NCI-H1105 (cell line): ENCODE measurements at places on chromosomes 2 and 18.

- DNase-seq: no peak
These were observed 7.7 kb downstream of the HJURP start for GRCh38 chr2:233846387-233847247.

- no peak for DNase-seq
These were observed 245.5 kb downstream of the MYCN start for GRCh38 chr2:16185801-16186272.

- DNase-seq: peak; percentile 70
These were observed 104.3 kb downstream of the CSRNP3 start for GRCh38 chr2:165573534-165574461.

DNA sequence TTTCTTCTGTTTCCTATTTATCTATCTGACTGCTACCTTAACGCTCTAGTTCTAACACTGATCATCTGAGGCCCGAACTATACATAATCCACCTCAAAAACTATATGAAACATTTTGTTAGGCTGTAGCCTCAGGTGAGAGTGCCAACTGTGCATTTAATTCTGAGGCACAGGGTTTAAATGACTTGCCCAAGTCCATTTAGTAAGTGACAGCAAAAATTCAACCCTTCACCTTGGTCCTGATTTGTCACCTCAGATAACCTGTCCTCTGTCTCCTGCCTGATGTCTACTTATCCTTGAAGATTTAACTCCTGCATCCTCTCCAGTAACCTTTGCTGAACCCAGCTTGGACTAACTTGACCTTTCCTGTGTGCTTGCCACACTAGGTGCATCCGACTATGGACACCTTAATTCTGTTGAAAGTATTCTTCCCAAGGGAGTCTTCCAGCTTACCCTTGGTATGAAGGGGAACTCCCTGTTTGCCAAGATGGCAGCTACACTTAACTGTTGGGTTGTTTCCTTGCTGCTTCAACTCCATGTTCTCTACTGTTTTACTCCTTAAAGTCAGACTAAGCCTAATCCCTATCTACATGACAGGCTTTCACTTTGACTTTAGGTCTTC, 23.5 kb downstream of the CD302 start:
- no peak for DNase-seq

- no peak for DNase-seq
These were observed 739.5 kb downstream of the SOCS6 start for GRCh38 chr18:71028285-71028762.

DNA sequence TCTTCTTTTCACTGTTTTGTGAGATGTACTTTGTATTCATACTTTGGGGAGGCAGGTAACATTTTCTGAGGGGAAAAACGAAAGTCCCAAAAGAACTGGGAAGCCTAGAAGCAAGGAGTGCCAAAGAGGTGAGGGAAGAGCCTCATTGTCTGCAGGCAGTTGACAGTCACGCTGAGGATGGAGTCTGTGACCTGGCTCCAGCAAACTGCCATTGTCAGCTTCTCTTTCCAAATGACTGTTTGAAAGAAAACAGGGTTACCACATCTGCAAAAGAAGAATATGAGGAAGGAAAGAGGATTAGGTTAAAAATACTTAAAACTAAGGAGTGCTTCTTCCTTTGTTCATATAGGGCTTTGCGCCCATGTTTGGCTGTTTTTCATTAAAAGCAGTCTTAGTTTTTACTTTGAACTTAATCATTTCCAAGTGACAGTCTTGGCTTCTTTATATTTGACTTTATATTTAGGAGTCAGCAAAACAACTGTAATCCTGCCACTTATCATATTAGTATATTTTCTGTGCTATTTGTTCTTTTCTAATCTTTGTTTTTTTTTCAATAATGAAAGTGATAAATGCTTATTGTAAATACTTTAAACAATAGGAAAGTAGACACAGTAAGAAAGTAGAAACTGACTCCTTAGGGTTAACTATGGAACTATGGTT, 35.0 kb downstream of the CERS6 start:
- DNase-seq: no peak

DNA sequence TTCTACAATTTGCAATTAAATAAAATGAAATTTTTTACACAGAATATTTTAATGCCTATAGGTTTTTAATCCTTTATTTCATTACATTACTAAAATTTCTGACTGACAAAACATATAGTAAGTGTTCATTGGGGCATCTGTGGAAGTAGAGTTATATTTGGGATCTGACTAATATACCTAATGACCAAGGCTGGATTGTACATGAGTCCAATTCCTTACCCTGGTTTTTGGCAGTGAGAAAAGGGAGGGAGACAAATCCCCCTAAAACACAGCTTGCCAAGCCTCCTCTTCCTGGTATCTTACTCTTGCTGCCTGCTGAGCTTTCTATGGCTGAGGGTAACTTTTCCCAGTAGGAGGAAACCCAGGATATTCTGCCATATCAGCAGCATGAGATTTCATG, 149.4 kb upstream of the CDH20 start:
- no peak for DNase-seq

GRCh38 chr18:36075862-36076587, 8.7 kb upstream of the RPRD1A start:
- DNase-seq: no peak

- no peak for DNase-seq
These were observed 222.1 kb downstream of the MTX2 start for GRCh38 chr2:176491172-176491904.

GRCh38 chr2:30450025-30450424, 3.0 kb downstream of the LCLAT1 start:
- DNase-seq: no peak

DNA sequence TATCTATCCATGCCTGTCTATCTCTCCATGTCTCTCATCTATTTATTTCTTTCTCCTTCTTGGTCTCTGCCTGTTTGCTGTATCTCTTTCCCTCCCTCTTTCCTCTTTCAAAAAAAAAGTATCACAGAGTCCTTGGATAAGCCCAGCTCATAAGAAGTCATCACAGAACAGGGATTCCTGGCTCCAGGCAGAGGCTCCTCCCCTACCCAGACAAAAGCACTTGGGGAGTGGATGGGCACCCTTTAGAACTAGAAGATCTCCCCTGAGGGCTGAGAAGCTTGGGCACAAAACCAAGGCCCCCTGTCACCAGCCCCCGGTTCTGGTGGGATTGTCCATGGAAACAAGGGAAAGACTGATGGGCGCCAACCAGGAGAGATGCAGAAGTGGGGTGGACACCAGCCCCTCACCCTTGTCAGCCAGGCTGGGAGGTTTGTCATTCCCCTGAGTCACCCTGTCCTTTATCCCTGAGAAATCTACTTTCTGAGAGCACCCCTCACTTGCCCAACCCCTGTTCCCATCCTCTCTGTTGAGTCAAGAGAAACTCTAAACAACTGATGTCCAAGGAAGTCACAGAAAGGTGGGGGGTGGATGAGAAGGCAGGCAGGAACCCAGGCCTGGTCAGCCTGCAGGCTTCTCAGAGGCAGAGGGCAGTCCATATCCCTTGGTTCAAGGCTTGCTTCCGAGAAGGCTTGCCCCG, 127.1 kb downstream of the TNS1 start:
- DNase-seq: no peak

DNA sequence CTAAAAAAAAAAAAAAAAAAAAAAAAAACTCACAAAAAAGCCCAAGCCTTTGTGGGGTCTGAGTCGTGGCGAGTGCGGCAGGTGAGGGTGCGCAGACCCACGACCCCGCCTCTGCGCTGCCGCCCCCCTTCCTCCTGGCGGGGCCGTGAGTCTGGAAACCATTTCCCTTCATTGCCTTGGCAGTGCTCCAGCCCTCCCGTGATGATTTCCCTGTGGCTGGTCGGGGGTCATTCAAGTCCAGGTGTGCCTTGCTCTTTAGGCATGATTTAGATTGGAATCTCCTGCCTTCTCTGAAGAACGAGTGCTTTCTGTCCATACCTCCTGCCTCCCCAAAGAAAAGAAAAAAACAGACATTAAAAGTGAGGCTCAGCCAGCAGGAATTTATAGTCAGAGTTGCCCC, 161.8 kb downstream of the FAM210A start:
- DNase-seq: no peak

- DNase-seq: no peak
These were observed 1.3 kb downstream of the PTPN2 start for GRCh38 chr18:12882453-12883371.

GRCh38 chr2:206790311-206790935, 25.0 kb downstream of the FASTKD2 start:
- no peak for DNase-seq

DNA sequence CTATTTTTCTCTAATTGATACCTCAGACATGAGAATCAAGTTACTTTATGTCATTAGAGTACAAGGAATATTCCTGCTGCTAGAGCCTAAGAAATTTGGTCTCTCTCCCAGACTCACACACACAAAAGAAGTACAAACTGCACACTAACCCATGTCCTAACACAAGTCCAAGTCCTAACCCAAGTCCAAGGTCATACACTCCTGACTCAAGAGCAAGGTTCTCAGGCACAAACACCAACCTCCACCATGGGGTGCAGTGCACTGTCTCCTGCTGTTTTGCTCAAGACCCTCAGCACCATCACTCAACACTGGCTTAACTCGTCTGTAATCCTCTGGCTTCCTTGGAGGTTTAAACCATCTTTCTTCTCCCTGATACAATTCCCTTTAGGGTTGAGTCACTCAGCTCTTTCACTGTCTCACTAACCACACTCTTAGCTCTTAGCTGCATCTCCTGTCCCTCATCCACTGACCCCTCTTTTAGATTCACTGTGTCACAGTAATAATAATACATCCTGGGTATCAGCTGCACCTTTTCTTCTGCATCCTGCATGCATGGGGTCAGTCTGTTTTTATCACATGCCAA, 129.8 kb downstream of the BCL2L11 start:
- DNase-seq: no peak

- no peak for DNase-seq
These were observed 16.2 kb downstream of the PARD6G start for GRCh38 chr18:80231151-80231550.

DNA sequence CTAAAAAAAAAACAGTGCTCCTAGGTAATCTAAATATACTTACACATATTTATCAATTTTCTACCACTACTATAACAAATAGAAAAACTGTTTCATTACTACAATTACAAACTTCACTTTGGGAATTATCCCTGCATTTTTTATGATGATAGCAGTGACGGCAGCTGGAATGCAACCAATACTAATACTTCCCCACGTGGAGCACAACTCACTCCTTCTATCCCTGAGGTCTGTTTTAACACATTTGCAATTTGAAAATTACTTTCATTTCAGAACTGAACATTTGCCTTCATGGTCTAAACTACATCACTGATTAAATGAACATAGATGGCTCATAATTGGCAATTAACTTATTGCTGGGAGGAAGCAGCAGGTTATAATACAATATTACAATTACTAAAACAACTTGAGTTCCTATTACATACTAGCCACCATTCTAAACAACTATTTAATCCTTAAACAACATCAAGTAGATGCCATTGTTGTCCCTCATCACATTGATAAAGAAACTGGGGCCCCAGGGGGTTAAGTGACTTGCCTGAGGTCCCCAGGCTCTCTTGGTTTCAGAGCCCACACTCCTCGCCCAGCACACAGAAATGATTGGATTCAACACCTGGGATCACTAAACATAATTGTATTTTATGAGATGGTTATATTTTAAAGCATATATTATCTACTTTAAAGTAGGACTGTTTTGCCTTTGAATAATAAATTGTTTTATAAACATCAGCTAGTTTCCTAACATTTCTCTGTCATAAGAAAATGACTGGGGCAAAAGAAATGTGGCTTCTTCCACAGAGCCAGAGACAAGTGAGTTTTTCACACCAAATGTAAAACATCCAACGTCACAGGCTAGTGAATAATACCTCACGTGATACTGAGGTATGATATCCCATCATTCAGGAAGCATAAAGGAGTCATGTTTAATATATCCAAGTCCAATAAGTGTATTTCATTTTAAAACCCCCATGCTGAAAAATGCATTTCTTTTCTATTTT, 6.2 kb downstream of the COLEC12 start:
- DNase-seq: no peak

DNA sequence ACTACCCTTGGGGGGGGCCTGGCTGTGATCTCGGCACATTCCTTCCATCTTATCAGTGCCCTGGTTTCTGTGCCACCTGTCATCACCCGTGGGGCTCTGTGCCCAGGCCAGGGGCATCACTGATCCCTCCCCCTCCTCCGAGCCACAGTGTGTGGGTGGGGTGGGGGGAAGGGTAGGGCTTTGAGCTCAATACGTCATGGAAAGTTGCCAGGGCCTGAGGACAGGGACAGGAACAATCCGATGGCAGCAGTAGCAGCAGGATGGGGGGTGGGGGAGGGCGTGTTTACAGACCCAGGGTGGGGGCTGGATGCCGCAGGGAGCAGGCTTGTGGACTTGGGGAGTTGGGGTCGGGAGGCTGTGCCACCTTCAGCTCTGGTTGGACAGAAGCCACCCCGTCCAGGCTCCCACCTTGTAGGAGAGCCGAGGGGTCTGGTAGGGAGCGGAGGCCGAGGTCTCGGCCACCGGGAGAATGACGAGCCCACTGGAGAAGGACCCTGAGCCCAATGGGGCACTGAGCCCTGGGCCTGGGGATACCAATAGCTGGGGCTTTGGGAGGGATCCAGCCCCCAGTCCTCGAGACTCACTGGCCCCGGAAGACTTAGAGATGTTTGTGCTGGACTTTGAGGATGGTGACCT, 3.5 kb downstream of the SLC4A3 start:
- DNase-seq: no peak

- no peak for DNase-seq
These were observed 18.2 kb downstream of the ADRA2B start for GRCh38 chr2:96097951-96098823.

DNA sequence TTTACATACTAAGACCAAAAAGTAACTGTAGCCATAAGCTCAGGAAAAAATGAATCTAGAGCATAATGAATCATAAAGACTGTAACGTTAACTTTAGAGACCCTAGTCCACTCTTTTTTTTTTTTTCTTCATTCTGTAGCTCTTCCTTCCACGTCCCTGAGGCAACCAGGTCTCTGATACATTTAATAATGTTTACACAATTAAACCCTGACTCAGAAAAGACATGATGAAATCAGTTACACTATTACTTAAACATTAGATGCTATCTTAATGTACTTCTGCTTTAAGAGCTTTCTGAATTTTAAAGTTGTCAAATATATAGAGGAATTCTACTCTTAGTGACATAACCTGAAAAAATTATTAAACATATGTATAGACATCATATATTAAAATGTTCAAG, 1121.5 kb upstream of the DDX18 start:
- no peak for DNase-seq

DNA sequence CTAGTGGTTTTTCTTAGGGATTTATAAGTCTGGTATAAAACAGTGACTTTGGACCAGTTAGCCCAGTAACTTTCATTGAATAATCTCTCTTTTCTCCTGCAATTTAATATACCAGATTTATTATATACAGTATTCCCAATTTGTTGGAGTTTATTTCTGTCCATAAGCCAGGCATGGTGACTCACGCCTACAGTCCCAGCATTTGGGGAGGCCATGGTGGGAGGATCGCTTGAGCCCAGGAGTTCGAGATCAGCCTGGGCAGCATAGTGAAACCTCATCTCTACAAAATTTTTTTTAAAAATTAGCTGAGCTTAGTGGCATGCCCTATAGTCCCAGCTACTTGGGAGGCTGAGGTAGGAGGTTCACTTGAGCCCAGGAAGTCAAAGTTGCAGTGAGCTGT, 26.7 kb downstream of the CNNM4 start:
- no peak for DNase-seq

- no peak for DNase-seq
These were observed 112.0 kb upstream of the NDUFV2 start for GRCh38 chr18:8990276-8991031.
